ENCODE measurements at places on chromosomes 4 and X. TPM values are rescaled to one million over a fixed set of nuclear protein-coding genes. Genes with fewer than 3 reads are reported as not detected.
A peak's percentile ranks its signal among the peaks of the same experiment; 100 is the strongest.

CFI gene
- not detected for polyA plus RNA-seq

GLRA2 gene
- not detected for polyA plus RNA-seq

PPEF1 gene
- not detected for polyA plus RNA-seq

MTMR1 gene
- 15.3 TPM for polyA plus RNA-seq

RBBP7 gene
- polyA plus RNA-seq: 199 TPM

PDE5A gene
- polyA plus RNA-seq: 2.2 TPM

- no peak for DNase-seq
These were observed 106.3 kb upstream of the MID1 start for GRCh38 chrX:10726647-10727046.

DNA sequence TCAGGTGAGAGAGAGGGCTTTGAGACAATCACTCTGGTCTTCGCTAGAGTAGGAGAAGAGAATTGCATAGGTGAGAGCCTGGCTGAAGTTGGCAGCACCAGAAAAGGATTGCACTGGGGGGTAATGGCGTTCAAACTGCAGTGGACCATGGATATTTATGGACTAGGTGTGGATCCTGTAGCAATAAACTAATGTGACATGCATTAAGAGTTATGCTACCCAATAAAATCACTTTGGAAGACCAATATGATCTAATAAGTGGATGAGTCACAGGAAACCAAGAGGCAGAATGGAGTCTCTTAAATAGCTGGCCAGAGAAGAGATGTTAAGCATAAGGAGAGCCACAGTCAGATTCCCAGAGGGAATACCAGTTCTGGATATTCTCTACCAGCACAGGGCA, 259.8 kb downstream of the FBXO8 start:
- no peak for DNase-seq

GRCh38 chr4:180059216-180059881, 2183.9 kb upstream of the TENM3 start:
- DNase-seq: no peak

GRCh38 chr4:175103403-175103802, 185.2 kb downstream of the ADAM29 start:
- no peak for DNase-seq

DNA sequence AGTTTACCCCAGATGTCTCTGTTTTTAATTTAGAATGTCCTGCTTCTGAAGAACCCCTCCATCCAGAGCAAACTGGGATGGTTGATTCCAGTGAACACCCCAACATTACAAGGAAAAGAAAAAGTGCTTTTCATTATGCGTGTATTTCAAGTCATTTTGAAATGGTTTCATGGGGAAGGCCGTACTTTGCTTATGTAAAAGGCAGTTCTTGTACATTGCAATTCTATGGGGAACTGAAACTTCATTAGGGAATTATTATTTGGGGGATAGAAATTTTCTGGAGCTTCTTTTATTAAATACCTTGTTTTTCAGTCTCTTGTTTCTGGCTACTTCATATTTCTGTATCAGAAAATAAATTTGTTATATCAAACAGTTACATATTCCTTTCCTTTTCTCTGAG, 96.9 kb upstream of the ZNF518B start:
- no peak for DNase-seq

GRCh38 chr4:48483006-48483776, at the start of gene SLC10A4:
Gene SLC10A4 (plus strand): TSS chr4:48483343. CDS start chr4:48483562, 219 bp downstream.
- DNase-seq: peak; percentile 14

DNA sequence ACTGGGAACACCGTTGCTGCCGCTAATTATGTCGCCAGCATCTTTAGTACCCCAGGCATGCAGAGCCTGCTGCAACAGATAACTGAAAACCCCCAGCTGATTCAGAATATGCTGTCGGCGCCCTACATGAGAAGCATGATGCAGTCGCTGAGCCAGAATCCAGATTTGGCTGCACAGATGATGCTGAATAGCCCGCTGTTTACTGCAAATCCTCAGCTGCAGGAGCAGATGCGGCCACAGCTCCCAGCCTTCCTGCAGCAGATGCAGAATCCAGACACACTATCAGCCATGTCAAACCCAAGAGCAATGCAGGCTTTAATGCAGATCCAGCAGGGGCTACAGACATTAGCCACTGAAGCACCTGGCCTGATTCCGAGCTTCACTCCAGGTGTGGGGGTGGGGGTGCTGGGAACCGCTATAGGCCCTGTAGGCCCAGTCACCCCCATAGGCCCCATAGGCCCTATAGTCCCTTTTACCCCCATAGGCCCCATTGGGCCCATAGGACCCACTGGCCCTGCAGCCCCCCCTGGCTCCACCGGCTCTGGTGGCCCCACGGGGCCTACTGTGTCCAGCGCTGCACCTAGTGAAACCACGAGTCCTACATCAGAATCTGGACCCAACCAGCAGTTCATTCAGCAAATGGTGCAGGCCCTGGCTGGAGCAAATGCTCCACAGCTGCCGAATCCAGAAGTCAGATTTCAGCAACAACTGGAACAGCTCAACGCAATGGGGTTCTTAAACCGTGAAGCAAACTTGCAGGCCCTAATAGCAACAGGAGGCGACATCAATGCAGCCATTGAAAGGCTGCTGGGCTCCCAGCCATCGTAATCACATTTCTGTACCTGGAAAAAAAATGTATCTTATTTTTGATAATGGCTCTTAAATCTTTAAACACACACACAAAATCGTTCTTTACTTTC, 1.8 kb downstream of the UBQLN2 start:
- DNase-seq: no peak

GRCh38 chr4:173704201-173704600, 174.2 kb upstream of the HAND2 start:
- no peak for DNase-seq

- DNase-seq: no peak
These were observed 36.5 kb downstream of the TBC1D9 start for GRCh38 chr4:140719686-140720085.

GRCh38 chr4:38366456-38366855, 297.5 kb upstream of the KLF3 start:
- DNase-seq: no peak

DNA sequence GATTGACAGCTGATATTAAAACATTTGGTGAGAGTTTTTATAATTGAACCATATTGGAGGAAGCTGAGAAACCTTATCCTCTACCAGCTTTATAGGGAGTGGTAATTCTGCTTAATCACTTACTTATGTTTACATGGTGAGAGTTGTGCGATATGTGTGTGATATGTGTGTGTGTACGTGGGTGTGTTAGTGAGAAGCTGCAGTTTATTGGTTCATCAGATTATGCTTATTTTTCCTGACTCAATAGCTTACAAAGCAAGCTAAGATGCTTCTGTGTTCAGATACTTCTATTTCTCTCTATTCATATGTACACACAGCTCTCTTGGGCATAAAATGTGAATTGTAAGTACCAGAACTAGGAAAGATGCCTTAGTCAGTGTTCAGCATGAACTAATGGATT, 343.7 kb downstream of the GRIA2 start:
- no peak for DNase-seq

GRCh38 chr4:190020790-190021717, 6.0 kb downstream of the FRG2 start:
- DNase-seq: no peak

- no peak for DNase-seq
These were observed 200.2 kb downstream of the GUCY2F start for GRCh38 chrX:109281483-109282275.

DNA sequence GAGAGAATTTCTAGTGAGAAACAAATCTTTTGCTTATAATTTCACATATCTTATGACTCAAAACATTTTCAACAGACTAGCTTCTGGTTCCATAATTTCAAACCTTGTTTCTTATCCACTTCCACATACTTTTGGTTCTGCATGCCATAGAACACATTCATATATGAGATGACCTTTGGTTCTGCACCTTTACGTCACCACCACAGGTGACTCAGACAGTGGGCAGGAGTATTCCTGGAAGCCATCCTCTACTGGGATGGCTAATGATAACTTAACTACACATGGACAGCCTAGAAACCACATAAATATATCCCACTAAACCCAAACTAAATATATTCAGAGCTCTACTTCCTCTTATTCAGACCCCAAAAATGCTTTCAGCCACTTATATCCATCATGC, 133.3 kb downstream of the DCK start:
- no peak for DNase-seq

GRCh38 chr4:2138846-2139500, 79.8 kb downstream of the NAT8L start:
- DNase-seq: no peak

DNA sequence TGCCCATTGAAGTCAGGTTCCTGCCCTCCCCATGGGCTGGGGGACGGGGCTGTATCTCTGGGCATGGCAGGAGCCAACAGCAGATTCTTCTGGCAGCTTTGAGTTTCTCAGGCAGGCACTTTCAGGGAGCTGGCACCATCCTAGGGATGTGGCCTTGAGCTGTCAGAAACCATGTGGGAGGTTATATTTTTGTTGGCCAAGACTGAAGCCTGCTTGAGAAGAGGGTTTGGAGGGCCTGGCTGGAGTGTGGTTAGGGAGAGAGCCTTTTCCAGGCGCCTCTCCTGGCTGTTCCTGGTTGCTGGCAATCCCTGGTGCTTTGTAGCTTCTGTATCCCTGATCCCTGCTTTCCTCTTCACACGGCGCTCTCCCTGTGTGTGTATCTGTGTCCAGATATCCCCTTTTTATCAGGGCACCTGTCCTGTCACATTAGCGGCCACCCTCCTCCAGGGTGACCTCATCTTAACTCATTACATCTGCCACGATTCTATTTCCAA, 30.6 kb upstream of the SORCS2 start:
- no peak for DNase-seq

DNA sequence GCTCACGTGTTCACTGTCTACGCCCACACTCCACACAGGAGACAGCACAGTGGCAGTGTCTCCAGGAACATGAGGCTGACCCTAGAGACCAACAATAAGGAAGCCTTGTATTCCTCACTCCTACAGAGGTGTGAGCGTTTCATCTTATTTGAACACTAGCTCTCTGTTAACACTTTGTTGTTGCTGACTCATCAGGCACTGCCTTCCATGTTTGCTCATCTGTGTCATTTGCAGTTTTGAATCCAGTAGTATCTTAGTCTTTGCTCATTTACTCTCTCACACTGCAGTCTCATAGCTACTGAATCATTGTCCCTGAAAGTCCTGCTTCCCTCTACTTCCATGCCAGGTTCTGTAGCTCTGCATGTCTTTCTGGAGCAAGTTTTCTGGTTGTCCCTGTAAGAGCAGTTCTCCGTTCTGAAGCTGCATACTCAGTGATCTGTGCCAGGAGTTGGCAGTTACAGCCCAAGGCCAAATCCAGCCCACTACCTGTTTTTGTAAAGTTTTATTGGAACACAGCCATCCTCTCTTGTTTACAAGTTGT, 80.3 kb upstream of the DCLK2 start:
- DNase-seq: no peak

- no peak for DNase-seq
These were observed 77.3 kb upstream of the NOCT start for GRCh38 chr4:138938366-138938690.
